ENCODE measurements at places on chromosomes 2 and 18.

DNA sequence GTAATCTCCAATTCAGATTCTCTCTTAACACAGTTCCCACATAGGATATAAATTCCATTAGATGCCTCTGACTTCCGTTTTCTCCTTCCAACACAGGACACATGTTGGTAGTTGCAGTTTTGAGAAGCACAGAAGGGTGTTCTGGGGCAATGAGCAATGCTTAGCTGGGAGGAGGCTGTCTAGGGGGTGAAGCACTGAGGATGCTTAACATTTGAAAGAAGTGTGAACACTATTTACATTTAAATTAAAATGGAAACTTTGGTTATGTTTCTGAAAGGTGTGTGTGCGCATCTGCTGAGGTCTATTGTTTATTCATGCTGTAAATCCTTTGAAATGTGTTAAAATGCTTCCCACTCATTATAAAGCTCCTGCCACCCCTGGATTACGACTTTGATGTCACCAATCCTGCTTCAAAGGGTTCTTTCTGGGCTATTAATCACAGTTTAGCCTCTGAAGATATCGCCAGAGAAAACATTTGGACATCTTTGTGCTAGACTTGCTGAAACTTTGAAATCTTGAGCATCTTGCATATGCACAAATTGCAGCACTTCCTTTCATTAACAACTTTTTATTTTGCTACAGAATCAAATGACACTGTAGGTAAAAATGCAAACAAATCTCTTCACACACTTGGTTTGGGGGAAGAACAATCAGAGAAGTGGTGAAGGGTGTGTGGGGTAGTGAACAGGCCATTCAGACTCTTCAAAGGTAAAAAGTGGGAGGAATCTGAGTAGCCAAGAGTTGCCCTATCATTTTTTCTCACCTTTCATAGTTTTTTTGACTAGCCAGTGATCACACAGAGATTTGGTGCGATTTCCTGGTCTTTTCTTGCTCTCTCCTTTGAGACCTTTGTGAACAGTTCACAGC, 258.4 kb downstream of the MYO3B start:
- no peak for DNase-seq

DNA sequence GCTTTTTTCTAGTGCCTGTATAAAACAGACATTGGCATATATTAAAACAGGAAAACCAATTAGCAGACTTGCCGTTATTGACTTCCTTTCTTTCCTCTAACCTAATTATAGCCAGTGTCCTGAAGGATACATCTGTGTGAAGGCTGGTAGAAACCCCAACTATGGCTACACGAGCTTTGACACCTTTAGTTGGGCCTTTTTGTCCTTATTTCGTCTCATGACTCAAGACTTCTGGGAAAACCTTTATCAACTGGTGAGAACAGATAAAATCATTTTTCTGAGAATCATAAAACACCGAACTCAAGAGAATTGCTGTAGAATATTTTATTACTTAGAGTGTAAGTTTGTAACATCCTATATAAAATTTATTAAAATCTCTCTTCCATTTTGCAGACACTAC, 74.3 kb downstream of the SCN2A start:
- DNase-seq: no peak

- no peak for DNase-seq
Observed at GRCh38 chr18:13574761-13575160, 151.6 kb downstream of the FAM210A start.

GRCh38 chr2:66201242-66201641, 233.7 kb upstream of the MEIS1 start:
- DNase-seq: no peak

GRCh38 chr18:66615176-66615575, 11.3 kb upstream of the CDH19 start:
- no peak for DNase-seq

DNA sequence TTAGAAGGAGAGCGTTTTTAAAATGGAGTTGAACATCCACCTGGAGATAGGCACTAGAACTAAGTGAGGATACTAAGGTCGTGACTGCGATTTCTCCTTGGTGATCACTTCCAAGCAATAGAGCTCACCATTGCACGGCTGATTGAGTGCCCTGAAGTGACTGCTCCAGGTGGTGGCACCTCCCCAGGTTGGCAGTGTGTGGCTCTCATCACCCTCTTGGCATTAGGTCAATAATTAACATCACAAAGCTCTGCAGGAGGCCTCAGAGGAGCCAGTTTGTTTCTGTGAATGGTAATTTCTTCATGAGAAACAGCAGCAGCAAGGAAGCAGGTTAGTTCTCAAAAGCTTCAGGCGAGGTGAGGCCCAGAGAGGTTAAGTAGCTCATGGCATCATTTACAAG, 259.6 kb downstream of the CLIP4 start:
- no peak for DNase-seq
